ENCODE measurements at places on chromosomes 7 and 10. TPM values are rescaled to one million over a fixed set of nuclear protein-coding genes. Genes with fewer than 3 reads are reported as not detected.

EBF3 gene
- 0.26 TPM for total RNA-seq

AZGP1 gene
- 0.52 TPM for total RNA-seq

PKD2L1 gene
- 0.20 TPM for total RNA-seq

GSTO2 gene
- 12.7 TPM for total RNA-seq

SMURF1 gene
- total RNA-seq: 23.5 TPM

SUN3 gene
- not detected for total RNA-seq

HTR5A gene
- total RNA-seq: not detected

SEMA3D gene
- total RNA-seq: 3.5 TPM

ADAM8 gene
- total RNA-seq: 4.4 TPM

DNA sequence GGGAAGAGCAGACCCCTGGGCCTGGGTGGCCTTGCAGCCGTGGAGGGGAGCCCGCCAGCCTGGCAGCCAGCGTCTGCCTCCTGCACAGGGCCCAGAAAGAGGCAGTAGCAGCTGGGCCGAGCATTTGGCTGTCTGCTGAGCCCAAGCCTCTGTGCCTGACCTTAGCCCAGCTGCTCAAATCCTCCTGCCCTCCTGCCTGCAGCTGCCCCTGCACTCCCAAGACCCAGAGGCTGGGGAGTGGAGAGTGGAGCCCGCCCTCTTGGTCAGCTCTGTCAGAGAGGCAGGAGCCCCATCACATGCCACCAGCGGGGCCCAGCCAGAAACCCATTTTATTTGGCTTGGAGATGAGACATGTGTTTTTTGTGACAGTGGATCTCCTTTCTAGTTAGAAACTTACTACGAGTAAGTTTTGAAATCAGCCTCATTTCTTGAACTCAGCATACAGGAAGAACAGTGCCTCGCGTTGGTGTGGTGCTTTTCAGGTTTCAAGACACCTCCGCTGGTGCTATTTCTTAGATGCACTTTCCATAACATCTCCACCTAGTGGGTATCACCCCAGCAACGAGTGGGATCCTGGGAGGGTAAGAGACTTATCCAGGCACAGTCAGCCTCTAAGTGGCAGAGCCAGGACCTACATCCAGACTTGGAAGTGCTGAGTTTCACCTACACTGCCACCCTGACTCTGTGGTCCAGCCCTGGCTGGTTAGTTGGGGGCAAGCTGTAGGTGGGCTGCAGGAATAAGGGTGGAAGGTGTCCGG is 477.1 kb downstream of the RPS24 start:
- H3K27ac ChIP-seq: no peak overlapping the region
- no peaks in the 10 kb centered on the region for H3K27me3 ChIP-seq
- H3K4me1 ChIP-seq: no peaks in the 10 kb centered on the region
- no peak for DNase-seq

- H3K36me3 ChIP-seq: peaks cover 48% of the 10 kb centered on the region
- no peaks in the 10 kb centered on the region for H3K27me3 ChIP-seq
- H3K4me3 ChIP-seq: no peak overlapping the region
- H3K4me1 ChIP-seq: no peaks in the 10 kb centered on the region
Measured at GRCh38 chr7:139264220-139264619, 33.2 kb downstream of the UBN2 start.

DNA sequence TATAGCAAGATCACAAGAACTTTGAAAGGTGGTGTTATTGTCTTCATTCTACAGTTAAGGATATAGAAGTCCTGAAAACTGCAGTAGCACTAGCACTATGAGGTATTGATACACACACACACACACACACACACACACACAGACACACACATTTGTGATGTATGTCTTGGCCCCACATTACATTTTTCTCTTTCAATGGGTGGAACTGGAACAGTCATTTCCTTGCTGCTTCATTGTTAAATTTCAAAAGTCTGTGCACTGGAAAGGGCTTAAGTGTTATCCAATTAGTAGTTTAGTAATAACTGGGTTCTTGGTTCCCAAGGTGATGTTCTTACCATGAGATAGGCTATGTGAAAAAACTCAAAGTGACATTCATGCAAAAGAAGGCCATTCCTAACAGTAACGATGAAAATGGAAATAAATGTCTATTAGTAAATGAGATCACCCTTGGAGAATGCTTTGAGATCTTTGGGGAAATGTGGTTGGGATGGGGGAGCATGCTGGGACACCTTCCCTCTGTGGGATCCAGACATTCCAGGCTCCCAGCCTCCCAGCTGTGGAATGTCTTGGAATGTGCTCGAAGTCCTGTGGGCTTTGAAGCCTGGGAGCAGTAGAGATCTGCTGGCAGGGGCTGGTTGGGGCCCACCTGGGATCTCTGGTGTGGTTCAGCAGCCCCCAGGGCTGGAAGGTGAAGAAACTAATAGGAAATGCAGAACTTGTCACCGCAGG is 37.4 kb upstream of the CALD1 start:
- no peak overlapping the region for H3K4me3 ChIP-seq
- peak; percentile 49 for DNase-seq
- H3K27ac ChIP-seq: no peak overlapping the region

DNA sequence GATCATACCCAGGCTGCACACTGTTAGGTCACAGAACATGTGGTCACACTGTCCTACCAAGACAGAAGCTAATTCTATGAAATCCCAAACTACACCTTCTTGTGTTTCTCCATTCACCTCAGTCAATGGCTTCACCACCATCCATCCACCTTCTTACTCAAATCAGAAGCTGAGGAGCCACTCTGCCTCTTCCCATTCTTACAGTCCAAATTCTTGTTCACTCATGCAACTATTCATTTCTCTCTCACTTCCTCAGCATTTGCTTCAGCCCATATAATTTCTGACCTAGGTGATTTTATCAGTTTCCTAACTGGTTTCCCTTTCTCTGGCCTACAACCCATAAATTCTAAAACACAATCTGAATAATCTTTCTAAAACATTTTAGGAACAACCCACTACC is 229.2 kb downstream of the LRRN3 start:
- no peak overlapping the region for H3K27ac ChIP-seq
- H3K27me3 ChIP-seq: no peaks in the 10 kb centered on the region
- no peaks in the 10 kb centered on the region for H3K4me1 ChIP-seq
- no peak overlapping the region for H3K4me3 ChIP-seq

DNA sequence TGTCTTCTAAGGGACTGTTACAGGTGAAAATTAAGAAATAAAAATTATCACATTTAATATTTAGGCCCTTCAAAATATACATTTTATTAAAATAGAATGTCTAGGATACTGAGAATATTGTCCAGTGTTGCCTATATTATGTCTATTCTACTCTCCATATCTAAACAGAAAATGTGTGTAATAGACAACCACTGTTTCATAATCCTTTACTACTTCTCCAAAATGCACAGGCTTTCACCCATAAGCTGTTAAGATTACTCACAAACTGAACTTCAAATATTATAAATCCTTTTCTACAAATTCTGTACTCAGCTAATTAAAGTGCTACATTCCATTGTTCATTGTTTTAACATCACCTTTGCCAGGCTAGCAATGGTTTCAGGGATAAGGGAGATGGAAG is 56.7 kb upstream of the TFEC start:
- H3K36me3 ChIP-seq: no peaks in the 10 kb centered on the region
- no peaks in the 10 kb centered on the region for H3K27me3 ChIP-seq
- no peaks in the 10 kb centered on the region for H3K4me1 ChIP-seq
- no peak overlapping the region for H3K27ac ChIP-seq
- no peak overlapping the region for H3K4me3 ChIP-seq

DNA sequence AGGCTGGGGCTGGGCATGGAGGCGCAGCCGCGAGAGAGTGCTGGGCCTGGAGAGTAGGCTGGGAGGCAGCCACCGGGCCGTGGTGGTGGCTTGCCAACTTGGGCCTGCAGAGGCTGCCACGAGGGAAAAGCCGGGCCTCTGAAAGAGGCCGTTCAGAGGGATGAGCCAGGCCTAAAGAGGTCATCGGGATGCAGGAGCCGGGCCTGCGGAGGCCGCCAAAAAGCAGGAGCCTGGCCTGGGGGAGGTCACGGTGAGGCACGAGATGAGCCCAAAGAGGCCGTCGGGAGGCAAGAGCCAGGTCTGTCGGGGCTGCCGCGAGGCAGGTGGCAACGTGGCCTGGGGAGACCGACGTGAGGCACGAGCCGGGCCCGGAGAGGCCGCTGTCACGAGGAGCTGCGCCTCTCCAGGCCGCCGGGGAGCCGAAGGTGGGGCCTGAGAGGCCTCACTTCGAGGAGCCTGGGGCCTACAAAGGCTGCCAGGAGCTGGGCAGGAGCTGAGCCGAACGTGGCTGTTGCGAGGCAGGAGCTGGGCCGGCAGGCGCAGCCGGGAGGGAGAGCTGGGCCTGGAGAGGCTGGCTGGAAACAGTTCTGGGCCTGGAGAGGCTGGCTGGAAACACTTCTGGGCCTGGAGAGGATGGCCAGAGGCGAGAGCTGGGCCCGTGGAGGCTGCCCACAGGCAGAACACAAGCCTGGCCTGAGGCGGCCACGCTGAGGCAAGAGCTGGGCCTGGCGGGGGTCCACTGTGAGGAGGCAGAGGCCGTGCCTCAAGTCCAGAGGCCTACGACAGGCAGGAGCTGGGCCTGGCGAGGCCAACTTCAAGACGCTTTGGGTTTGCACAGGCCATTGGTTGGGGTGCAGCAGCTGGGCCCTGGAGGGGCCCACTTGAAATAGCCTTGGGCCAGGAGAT is 24.6 kb downstream of the MDH2 start:
- no peaks in the 10 kb centered on the region for H3K4me1 ChIP-seq
- no peak overlapping the region for H3K27ac ChIP-seq
- H3K36me3 ChIP-seq: no peaks in the 10 kb centered on the region
- H3K27me3 ChIP-seq: no peaks in the 10 kb centered on the region

- H3K36me3 ChIP-seq: no peaks in the 10 kb centered on the region
- no peaks in the 10 kb centered on the region for H3K4me1 ChIP-seq
- no peak overlapping the region for H3K27ac ChIP-seq
- H3K4me3 ChIP-seq: no peak overlapping the region
Measured at GRCh38 chr10:58952747-58953466, 223.5 kb upstream of the PHYHIPL start.

- no peak for DNase-seq
- peaks cover 5% of the 10 kb centered on the region for H3K4me1 ChIP-seq
- no peak overlapping the region for H3K27ac ChIP-seq
Measured at GRCh38 chr10:13678101-13678843, 91.5 kb downstream of the PRPF18 start.

GRCh38 chr7:79050603-79051002 is 402.9 kb downstream of the MAGI2 start:
- no peak overlapping the region for H3K4me3 ChIP-seq
- no peaks in the 10 kb centered on the region for H3K36me3 ChIP-seq
- H3K27ac ChIP-seq: no peak overlapping the region

GRCh38 chr10:31961277-31962074 is 32.8 kb upstream of the ARHGAP12 start:
- no peaks in the 10 kb centered on the region for H3K36me3 ChIP-seq
- no peaks in the 10 kb centered on the region for H3K4me1 ChIP-seq
- no peaks in the 10 kb centered on the region for H3K27me3 ChIP-seq
- no peak overlapping the region for H3K4me3 ChIP-seq
- no peak overlapping the region for H3K27ac ChIP-seq

DNA sequence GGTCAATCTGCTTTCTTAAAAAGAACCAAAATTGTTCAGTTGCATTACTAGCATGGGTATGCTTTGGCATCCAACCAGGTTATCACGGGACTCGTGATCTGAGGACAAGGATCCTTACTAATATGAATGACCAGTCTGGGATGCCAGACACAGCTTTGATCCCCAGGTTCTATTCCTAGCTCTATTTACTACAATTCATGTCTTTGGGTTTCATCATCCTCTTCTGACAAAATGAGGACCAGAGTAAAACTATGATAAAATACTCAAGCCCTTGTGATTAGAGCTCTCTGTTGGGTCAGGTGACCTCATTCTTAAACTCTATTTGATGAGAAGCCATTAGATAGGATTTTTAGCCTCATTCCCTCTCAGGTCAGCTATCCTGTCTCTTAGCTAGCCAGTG is 119.8 kb downstream of the SLC25A13 start:
- H3K4me3 ChIP-seq: no peak overlapping the region
- no peaks in the 10 kb centered on the region for H3K36me3 ChIP-seq
- no peak overlapping the region for H3K27ac ChIP-seq

DNA sequence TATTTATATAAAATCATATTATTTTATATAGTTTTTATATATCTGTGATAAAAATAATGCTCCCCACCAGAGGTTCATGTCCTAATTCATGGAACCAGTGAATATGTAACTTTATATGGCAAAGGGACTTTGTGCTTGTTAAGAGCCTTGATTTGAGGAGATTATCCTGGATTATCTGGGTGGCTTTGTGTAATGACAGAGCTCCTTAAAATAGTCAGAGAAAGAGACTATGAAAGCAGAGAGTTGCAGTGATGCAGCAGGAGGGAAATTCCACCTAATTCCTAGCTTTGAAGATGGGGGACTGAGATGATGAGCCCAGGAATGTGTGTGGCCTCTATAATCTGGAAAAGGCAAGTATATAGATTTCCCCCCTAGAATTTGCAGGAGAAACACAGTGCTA is 1034.2 kb upstream of the C7orf33 start:
- H3K4me3 ChIP-seq: no peak overlapping the region
- H3K27me3 ChIP-seq: no peaks in the 10 kb centered on the region
- H3K4me1 ChIP-seq: no peaks in the 10 kb centered on the region

Data from H1 (cell line).